ENCODE measurements at places on chromosomes 5 and 9. TPM values are rescaled to one million over a fixed set of nuclear protein-coding genes. Genes with fewer than 3 reads are reported as not detected.
A peak's percentile ranks its signal among the peaks of the same experiment; 100 is the strongest.

IFNA13 gene
- not detected for total RNA-seq

PCDHA9 gene
- 0.36 TPM for total RNA-seq

GLRA1 gene
- total RNA-seq: not detected

FAXDC2 gene
- 36.3 TPM for total RNA-seq

S100Z gene
- total RNA-seq: 0.68 TPM

GRCh38 chr9:33148367-33149014 is 18.6 kb downstream of the B4GALT1 start:
- peak; percentile 1 for DNase-seq
- no peak overlapping the region for H3K27ac ChIP-seq
- no peaks in the 10 kb centered on the region for H3K27me3 ChIP-seq
- H3K4me3 ChIP-seq: no peak overlapping the region
- no peaks in the 10 kb centered on the region for H3K36me3 ChIP-seq

DNA sequence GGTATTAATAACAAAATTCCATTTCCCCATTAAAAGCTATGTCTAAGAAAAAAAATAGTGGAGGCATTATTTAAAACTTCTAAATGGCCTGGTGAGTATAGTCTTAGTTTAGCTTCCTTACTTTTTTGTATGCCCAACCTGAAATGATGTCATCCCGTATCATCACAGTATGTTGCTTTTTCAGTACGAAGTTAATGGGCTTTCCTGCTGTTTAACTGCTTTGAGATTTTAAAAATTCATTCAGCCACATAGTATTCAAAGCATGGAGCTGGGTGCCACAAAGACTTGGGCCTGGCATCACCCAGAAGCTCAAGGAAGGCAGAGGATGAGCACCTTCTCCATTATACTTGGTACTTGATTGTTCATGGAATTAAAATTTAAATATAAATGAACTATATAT is 7.4 kb downstream of the F2RL2 start:
- H3K27ac ChIP-seq: no peak overlapping the region
- H3K27me3 ChIP-seq: no peaks in the 10 kb centered on the region
- no peak for DNase-seq
- no peaks in the 10 kb centered on the region for H3K4me1 ChIP-seq
- H3K36me3 ChIP-seq: no peaks in the 10 kb centered on the region
- no peak overlapping the region for H3K4me3 ChIP-seq

DNA sequence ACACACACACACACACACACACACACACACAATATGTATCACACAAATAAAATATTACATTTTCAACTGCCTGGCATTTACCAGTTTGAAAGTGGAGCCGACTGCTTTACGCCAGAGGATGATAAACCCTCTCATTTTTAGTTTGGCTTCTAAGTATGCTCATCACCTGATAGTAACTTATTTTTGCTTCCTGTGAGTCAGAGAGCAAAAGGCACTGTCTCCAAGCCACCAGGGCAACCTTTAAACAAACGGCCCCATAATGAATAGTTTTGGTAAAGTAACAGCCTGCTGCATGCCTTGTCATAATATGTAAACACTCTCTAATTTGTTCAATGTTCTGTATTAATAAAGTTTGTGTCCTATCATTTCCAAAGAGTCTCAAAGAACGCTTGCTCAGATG is 26.9 kb downstream of the KLF4 start:
- peaks cover 2% of the 10 kb centered on the region for H3K27me3 ChIP-seq
- no peak overlapping the region for H3K4me3 ChIP-seq
- H3K36me3 ChIP-seq: no peaks in the 10 kb centered on the region
- no peaks in the 10 kb centered on the region for H3K4me1 ChIP-seq

GRCh38 chr5:79130781-79131180 is 19.2 kb downstream of the BHMT start:
- H3K27ac ChIP-seq: no peak overlapping the region
- H3K4me3 ChIP-seq: no peak overlapping the region
- DNase-seq: no peak
- H3K27me3 ChIP-seq: no peaks in the 10 kb centered on the region
- H3K4me1 ChIP-seq: no peaks in the 10 kb centered on the region

Data from aorta (tissue), 5 donors.